ENCODE measurements at places on chromosomes 12 and 14.

DNA sequence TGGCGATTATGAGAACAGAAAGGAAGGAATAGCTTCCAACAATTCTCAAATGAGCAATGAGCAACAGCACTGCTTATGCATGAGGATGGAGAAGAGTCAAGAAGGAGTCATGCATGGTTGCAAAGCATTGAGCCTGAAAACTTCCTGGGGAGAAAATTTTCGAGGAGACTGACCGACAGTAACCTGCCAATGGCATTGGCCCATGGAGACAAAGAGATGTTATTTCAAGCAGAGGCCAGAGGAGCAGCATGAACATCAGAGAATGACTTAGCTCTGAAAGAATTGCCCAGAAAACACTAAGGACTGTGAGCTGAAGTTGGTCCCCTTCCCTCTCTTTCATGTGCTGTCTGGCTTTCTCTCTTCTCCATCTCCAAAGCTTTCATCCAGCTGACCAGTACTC lies 343.4 kb downstream of the ADAMTS20 start:
- DNase-seq: no peak

DNA sequence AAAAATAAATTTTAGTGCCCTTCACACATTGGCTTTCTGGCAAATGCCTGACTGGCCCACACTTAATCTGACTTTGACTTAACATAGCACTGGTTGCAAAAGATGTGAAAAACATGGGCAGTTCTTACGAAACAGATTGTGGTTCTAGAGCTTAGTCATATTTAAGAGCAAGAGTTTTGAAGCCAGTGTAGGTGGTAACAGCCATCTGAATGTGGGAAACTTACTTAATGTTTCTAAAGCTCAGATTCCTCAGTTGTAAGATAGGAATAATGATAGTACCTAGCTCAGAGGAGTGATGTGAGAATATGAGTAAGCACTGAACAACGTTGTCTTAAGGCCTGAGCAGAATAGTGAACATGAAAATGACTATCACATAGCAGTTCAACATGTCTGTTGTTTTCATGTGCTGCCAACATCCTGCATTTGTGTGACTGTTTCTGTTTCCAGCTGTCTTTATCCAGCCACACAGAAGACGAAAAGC lies 262.7 kb downstream of the SYT1 start:
- peak; percentile 17 for DNase-seq

- DNase-seq: no peak
Measured at GRCh38 chr14:96586056-96586455, 83.9 kb downstream of the PAPOLA start.

GRCh38 chr12:48556631-48557030 lies 13.2 kb downstream of the LALBA start:
- DNase-seq: no peak

DNA sequence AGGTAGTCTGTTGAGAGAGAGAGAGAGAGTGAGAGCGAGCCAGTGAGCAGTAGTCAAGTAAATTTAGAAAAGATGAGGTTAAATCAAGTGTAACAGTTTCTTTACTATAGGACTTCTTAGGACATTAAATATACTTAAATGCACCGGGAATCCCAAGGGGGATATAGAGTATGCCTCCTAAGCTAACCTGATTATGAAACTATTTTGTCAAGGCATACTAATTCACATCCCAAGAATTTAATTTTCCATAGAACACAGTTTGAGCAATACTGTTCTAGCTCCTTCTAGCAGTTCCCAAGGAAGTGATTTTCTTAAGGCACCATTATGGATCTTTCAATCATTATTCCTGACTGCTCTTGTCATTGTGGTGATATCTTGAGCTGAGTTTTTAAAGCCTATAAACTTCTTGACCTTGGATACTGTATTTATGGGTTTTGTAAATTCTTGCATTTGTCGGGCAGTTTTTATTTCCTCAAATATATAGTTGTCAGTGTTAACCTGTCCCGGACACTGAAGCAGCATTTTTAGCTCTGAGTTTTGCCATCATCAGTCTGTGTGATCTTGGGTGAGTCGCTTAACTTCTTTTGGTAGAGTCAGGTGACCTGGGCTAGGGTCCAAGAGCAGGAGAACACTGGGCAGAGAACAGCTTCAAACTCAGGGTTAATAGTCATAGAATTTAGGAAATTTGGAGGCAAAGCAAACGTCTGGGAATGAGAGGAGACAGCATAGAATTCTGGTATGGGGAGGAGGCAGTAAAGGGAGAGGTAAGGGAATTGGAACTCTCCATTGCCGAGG lies 196.5 kb upstream of the FRMD6 start:
- no peak for DNase-seq

GRCh38 chr12:20453756-20454310 lies 85.5 kb downstream of the PDE3A start:
- no peak for DNase-seq

DNA sequence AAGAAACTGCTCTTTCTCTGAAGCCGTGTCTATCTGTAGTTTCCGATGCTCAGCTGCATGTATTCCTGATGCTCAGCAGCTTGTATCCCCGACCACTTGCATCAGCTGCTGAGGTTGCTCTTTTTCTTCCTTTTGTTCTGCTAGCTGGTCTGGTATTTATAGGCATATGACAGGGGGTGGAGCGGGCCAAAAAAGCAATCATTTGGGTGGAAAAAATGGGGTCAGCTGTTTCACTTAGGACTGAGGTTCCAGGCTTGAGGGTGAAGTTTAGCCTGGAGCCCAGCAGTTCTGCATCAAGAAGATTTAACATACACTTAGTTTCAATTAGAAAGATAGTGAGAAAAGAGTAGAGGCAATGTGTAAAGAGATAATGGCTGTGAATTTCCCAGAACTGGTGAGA lies 23.6 kb upstream of the AMN1 start:
- no peak for DNase-seq

DNA sequence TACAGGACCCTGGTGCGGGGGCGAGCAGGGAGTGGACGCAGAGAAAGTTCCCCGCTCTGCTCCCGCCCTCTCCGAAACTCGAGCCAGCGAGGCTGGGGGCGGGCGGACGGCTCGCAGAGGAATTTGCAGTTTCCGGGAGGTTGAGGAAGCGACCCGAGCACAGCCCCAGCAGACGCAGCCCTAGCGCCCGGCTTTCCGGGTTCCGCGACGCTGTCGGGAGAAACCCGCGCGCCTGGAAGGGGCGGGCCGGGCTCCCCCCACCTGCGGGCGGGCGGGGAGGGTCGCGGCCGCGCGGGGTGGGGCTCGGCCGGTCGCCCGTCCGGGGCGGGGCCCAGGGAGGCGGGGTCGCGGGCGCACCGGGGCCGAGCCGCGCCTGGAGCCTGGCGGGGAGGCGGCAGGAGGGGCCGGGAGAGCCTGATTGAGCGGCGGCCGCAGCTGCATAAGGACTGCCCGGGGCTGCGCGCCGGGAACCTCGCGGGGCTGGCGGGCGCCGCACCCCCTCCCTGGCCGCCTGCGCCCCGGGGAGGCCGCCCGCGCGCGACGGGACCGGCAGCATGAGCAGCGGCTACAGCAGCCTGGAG lies at the start of gene RASSF3:
RASSF3 (plus strand) TSS at position 417 of the 581 bp plus-strand sequence; CDS start at position 555, 138 bp downstream.
- no peak for DNase-seq

DNA sequence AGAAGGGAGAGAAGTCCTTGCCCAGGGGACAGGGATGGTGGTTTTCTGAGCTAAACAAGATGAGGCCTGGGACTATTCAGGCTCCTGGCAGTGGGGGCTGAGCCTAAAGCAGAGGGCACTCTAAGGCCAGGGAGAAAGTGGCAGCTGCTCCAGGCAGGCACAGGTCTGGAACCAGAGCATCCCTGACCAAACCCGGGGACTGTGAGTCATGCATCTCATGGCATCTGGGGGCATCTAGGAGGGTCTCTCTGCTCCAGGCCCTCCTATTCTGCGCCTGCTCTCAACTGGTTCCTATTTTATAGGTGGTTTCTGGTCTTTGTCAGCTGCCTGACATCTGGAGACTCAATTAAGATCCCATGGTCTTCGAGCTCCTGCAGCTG lies 11.6 kb downstream of the KRT7 start:
- peak; percentile 36 for DNase-seq

DNA sequence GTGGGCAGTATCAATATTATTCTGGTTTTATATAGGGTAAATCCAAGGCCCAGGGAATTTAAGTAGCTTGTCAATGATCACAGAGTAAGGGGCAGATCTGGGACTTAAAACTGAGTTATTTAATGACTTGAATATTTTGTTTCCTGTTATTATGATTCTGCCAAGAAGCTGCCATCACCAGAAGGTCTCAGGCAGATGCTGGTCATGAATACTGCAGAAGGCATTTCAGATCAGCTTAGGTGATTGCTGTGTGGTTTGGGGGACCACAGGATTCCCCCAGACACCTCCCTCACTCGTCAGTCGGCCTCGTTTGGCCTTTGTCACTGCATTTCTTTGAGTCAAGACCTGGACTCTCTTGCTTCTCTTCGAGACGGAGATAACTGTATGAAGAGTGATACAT lies 47.7 kb upstream of the EVL start:
- no peak for DNase-seq

GRCh38 chr12:104737791-104738301 lies 220.2 kb downstream of the SLC41A2 start:
- DNase-seq: no peak

DNA sequence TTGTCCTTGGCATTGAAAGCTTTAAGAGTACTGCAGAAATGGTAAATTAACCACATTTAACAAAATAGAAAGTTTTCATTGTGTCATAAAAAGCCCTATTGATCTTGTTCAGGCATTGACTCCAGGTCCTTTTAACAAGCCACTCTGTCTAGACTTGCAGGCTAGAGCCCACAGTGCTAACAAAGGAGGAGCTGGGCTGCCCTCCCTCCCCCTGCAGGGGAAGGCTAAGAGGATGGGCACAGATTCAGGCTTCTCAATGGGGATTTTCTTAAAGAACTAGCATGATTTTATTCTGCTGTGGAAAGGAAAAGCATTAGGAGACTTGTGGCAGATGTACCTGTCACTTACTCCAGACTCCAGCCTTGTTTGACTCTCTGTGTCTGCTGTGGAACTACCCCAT lies 463.6 kb downstream of the NRXN3 start:
- no peak for DNase-seq

DNA sequence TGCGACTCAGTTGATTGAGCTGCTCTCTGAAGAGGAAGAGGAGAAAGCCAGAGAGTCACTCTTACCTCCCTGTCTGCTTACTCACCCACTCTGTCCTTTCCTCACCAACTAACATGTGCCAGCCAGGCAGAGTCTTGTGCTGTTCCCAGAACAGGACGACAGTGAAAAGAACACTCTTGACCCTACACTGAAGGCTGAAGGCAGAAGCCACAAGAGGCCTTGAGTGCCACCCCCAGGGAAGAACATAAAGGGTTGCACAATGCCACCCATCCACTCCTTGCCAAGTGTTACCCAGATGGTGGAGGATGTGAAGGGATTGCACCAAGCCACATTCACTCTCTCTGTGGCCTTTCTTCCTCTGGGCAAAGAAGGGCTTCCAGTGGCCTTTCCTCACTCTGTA lies 12.8 kb downstream of the ABHD4 start:
- no peak for DNase-seq

GRCh38 chr12:79934281-79935020 lies 446 bp downstream of the PPP1R12A start:
- DNase-seq: peak; percentile 27

DNA sequence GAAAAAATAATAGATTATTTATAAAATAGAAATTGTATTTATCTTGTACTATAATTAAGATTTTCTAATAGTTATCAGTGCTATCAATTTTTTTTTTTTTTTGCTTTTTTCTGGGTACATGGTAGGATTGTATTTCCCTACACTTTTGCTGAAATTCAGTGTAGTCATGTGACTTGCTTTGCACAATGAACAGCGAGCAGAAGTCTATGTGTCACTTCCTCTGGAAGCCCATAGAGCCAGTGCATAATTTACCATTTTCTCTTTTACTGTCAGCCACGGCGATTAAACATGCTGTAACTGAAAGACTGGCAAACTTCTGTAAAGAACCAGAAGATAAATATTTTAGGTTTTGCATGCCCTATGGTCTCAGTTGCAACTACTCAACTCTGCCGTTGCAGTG lies 80.8 kb upstream of the PPP1R12A start:
- no peak for DNase-seq

GRCh38 chr12:9615420-9616136 lies 7.9 kb upstream of the KLRB1 start:
- DNase-seq: no peak

GRCh38 chr14:24481622-24482324 lies 26.3 kb downstream of the CMA1 start:
- no peak for DNase-seq

- peak; percentile 51 for DNase-seq
Measured at GRCh38 chr12:87848248-87848868, 180.8 kb downstream of the C12orf50 start.

DNA sequence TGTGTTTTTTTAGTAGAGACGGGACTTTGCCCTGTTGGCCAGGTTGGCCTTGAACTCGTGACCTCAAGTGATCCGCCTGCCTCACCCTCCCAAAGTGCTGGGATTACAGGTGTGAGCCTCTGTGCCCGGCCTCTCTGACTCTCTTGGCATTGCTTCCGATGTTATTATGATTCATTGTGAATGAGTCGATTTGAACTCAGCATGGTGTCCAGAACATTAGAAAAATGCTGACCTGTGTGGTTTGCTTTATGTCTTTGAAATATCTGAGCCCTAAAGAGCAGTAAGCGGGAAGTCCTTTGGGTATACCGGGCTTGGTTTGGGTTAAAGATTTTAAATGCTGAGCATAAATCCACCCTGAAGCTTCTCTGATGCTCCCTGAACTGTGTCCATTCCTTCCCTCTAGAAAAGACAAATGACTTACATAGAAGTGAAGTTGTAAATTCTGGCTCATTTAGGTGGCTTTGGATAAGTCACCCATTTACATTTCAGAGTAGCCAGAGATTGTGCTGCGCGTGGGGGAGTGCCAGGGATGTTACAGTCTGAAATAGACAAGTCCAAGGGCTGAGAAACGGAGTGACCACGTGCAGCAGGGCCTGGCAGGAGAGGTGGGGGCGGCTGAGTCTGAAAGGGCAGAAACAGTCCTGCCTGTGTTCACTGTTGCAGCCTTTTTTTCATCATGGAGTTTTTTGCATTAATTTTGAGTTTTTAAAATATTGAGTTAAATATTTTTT lies 39.6 kb downstream of the SLC15A4 start:
- DNase-seq: peak; percentile 57

DNA sequence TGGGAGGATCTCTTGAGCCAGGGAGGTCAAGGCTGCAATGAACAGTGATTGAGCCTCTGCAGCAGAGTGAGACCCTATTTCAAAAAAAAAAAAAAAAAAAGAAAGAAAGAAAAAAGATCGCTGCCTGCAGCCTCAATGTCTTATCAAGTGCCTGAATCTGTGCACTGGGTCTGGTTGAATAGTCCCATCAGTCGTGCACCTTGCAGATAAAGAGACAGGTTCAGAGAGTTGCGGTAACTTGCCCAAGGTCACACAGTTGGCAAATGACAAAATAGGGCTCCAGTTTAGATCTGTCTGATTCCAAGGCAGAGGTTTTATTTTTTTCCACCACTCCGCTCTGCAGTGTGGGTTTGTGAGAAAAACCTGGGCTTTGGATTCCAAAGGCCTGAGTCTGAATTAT lies 649 bp upstream of the PLA2G1B start:
- no peak for DNase-seq

- DNase-seq: no peak
Measured at GRCh38 chr14:105733081-105734065, 207.0 kb downstream of the TMEM121 start.

GRCh38 chr12:102182635-102183034 lies 15.0 kb downstream of the PMCH start:
- DNase-seq: no peak

- DNase-seq: peak; percentile 50
Measured at GRCh38 chr14:102795060-102795925, 18.0 kb downstream of the TRAF3 start.

- no peak for DNase-seq
Measured at GRCh38 chr12:115761784-115762183, 515.7 kb downstream of the MED13L start.
